ENCODE measurements at places on chromosomes 13 and 19.

- DNase-seq, result no peak
Measured at GRCh38 chr19:2275588-2276428, 6.2 kb downstream of the PEAK3 start.

- no peak for DNase-seq
Measured at GRCh38 chr13:113791226-113791625, 32.2 kb downstream of the TMEM255B start.

DNA sequence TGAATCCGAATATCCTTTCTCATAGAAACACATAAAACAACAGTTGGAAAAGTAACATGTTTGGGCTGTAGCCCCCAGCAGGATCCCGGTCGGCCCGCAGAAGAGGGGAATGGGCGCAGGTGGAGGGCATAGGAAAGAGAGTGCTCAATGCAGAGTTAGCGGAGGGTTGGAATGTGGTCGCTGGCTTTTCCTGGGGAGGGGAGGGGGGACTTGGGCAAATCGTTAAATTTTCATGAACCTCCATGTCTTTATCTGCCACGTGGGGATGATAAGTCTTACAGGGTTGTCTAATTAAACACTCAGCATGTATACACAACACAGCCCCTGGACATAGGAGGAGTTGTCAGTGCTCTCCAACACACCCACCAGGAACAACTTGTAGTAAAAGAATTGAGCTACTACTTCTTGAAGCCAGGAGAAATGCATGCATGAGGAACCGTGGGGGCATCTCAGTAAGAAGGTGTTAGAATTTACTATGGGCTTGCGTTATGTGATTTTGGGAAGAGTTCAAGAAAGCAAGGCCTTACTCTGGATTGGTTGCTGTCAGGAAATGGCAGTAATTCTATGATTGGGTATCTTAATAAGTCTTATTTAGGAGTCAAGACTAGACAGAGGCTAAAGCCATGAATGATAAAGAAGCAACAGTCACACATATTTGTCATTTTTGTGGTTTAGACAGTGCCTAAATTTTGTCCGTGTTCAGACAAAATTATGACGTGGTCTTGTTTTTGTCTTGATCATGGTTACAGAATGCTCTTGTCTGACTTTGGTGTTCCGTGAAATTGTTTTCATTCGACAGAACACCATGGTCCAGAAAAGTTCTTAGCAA is 671 bp upstream of the SLC46A3 start:
- no peak for DNase-seq

- no peak for DNase-seq
Measured at GRCh38 chr13:101090287-101090686, 326.0 kb downstream of the NALCN start.

DNA sequence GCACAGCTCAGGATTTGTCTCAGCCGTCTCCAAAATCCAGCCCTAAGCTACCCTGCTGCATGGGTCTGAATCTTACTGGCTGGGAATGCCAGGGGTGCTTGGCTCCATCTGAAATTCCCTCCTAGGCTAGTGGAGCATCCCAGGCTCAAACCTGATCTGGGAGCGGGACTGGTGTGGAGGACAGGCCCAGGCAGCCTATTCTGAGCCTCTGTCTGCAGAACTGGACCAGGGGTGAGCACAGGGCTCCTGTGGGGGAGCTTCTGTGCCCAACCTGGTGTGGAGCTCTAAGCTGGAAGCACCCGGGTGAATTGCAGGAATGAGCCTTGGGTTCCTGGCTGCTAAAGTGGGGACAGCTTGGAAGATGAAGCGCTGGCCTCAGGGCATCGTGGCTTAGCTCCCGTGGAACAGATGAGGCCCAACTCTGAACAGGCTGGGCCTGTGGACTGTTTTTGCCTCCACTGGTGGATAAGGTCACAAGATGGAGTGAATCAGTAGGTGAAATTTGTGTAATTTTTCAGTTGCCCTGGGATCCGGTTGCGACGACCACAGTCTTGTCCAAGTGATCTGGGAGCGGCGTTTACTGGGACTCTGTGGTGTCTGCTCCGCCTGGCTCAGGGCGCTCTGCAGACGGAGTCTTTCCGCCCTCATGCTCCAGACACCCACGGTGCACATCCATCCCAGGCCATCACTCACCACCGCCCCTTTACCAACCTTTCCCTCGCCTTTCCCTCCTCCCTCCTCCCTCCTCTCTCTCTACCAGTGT is 79.5 kb downstream of the TEX29 start:
- DNase-seq, result no peak

- no peak for DNase-seq
Measured at GRCh38 chr13:46753137-46753536, 43.8 kb downstream of the ESD start.
